ENCODE measurements at places on chromosomes 6 and 20. TPM values are rescaled to one million over a fixed set of nuclear protein-coding genes. Genes with fewer than 3 reads are reported as not detected.

The RBM24 gene
- 5.6 TPM for total RNA-seq

The MYBL2 gene
- 20.1 TPM for total RNA-seq

The GGT7 gene
- 10.0 TPM for total RNA-seq

The GMPR gene
- total RNA-seq, result 8.1 TPM

The GUCA1A gene
- not detected for total RNA-seq

The NKX2-4 gene
- not detected for total RNA-seq

The GMNN gene
- total RNA-seq, result 46.0 TPM

The FAM209B gene
- total RNA-seq, result not detected

The APCDD1L gene
- total RNA-seq, result 7.3 TPM

The FNDC1 gene
- total RNA-seq, result 0.19 TPM

The MEP1A gene
- not detected for total RNA-seq

The CALHM4 gene
- total RNA-seq, result 0.19 TPM

The GPR63 gene
- total RNA-seq, result 0.28 TPM

The MLN gene
- not detected for total RNA-seq

All from regular cardiac myocyte (primary cell).